ENCODE measurements at places on chromosomes 5 and 9. TPM values are rescaled to one million over a fixed set of nuclear protein-coding genes. Genes with fewer than 3 reads are reported as not detected.

- no peak for DNase-seq
Observed at GRCh38 chr5:67857502-67857901, 358.1 kb upstream of the PIK3R1 start.

The FAM153A gene
- 0.83 TPM for total RNA-seq

DNA sequence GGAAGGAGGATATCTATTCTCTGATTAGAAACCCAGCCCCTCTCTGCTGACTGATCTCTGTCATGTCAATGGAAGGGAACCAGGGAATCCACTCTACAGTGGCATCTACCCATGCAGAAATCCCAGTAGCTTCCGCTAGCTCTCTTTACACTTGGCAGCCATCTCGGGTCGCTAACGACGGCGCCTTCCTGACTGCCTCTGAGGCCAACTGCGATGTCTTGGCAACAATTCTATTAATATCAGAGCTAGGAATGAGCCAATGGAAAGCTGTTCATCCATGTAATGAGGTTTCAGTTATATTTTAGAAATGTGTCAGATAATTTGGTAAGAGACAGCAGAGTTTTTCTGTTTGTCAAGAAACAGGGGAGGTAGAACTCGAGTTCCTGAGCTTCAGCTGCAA lies 67.6 kb upstream of the ATP10B start:
- DNase-seq = no peak

The MYMK gene
- not detected for total RNA-seq

- DNase-seq = no peak
Observed at GRCh38 chr5:79285833-79286232, 49.9 kb downstream of the JMY start.

The GBGT1 gene
- 16.4 TPM for total RNA-seq

The LCN2 gene
- total RNA-seq = not detected

GRCh38 chr5:116410336-116410890 lies 164.2 kb downstream of the SEMA6A start:
- no peak for DNase-seq

DNA sequence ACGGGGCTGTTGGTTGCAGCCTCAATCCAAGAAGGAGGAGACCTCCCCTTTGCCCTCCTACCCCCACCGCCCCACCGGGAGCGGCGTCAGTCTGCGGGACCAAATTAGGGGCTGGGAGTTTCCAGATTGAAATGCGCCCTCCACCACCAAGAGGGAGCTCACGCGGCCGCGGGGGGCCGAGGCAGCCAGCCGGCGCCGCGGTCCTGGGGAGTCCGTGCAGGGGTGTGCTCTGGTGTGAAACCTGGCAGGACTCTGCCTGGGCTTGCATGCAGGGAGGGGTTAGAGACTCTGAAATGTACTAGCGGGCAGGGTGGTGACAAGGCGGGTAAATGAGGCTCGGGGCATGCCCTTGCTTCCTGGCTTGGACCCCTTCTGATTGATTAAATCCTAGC lies 989 bp upstream of the FBN2 start:
- no peak for DNase-seq

Data from esophagus muscularis mucosa (tissue), 4 donors.